ENCODE measurements at places on chromosomes 6 and 20.

DNA sequence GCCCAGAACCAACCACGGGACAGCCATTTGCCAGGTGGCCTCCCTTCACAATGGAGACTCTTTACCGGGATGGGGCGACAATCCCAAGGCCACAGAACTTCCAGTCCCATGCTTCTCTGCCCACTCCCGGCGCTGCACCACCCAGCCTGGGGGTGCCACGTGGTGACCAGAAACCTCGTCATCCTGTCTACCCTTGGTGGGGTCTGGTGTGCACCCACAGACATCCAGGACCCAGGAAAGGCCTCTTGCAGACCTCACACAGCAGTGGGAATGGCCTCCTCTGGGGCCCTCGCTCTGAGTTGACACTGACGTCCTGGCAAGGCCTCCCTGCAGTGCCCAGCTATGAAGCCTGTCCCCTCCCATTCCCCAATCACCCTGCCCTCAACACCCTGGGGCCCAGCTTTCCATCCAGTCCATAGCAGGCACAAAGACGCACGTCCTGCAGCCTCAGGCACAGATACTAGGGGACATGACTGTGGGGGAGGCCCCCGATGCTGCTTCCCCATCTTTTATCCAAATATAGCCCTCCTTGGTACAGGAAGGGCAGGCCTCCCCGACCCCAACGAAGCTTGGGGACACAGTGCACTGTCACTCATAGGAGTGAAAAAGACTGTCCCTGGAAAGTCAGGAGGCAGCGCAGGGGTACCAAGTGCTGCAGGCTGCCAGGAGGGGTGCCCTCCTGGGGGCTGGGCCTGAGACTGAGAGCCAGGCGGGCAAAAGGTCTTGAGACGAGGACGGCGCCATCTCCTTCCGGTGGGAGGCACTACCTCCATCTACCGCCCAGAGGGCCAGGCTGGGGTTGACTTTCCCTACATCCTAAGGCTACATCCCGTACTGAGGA lies 7.2 kb downstream of the CST7 start:
- DNase-seq, result no peak

- no peak for DNase-seq
Observed at GRCh38 chr6:139189665-139190064, 54.8 kb downstream of the HECA start.

- DNase-seq, result no peak
Observed at GRCh38 chr6:125927761-125928160, 28.8 kb upstream of the HINT3 start.

- no peak for DNase-seq
Observed at GRCh38 chr6:124479991-124480430, 482.2 kb upstream of the RNF217 start.

DNA sequence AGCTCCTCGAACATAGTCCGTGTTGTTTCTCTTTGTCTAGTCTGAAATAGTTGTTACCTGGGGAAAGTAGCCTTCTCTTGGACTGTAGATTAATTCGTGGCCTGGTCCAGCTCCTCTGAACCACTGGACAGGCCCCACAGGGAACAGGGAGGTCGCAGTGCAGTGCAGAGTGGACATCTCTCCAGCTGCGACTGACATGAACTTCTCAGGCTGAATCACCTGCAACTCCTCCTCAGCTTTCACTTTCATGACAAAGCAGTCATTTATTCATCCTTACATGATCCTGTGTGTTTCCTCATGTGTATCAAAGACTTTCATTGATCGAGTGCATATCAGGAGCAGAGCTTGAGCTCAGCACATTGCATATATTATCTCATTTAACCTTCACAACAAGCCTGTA lies 19.1 kb upstream of the SIRPG start:
- no peak for DNase-seq

DNA sequence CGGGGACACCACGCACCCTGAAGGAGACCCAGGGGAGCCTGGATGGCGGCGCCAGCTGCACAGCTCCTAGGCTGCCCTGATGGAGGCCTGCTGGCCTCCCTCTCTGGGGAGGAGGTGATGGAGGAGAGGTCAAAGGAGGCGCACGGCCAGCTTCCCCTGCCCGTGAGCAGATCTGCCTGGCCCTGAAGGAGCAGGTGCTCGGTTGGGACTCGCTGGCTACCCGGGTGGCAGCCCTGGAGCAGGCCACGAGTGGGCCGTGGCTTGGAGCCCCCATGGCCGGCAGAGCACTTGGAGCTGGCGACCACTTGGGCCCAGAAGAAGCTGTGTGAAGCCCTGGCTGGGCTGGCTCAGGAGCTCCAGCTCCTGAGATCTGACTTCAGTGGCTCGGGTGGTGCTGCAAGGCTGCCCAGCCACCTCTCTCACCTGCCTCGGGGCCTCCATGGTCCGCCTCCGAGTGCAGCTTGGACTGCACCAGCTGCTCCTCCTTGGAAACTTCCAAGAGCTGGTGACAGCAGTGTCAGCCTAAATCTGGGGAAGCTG lies 7.5 kb upstream of the RAET1E start:
- DNase-seq, result no peak

DNA sequence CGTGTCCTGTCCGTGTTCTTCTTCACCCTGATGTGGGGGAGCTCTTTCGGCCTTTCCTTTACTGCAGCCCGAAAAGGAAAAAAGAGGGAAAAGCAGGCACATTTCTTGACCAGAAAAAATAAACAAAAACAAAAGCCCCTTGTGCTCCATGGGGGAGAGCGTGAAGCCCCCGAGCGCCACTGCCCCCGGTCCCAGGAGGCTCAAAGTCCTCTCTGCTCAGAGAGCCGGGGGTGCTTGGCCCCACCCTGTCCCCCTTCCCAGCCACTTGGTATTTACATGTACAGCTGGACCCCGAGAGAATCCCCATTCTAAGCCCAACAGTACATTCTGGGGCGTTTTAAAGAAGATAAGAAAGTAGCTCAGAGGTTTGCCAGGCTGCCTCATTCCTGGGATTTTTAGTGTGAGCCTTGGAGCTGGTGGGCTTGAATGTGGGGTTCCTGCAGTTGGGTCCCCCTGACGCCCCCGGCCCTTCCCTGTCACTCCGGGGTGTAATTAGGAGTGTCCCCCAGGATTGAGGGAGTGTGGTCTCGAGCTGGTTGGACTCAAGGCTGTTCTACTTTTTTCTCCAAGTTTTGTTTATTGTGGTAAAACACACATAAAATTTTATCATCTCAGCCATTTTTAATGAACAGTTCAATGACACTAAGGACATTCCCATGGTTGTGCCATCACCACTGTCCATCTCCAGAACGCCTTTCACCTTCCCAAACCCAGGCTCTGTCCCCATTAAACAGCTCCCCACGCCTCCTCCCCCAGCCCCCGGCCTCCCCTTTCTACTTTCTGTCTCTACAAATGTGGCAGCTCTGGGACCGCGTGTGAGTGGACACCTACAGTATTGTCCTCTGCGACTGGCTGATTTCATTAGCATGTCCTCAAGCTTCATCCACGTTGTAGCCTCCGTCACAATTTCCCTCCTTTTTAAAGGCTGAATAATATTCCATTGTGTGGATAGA lies 55.7 kb upstream of the BHLHE23 start:
- no peak for DNase-seq

DNA sequence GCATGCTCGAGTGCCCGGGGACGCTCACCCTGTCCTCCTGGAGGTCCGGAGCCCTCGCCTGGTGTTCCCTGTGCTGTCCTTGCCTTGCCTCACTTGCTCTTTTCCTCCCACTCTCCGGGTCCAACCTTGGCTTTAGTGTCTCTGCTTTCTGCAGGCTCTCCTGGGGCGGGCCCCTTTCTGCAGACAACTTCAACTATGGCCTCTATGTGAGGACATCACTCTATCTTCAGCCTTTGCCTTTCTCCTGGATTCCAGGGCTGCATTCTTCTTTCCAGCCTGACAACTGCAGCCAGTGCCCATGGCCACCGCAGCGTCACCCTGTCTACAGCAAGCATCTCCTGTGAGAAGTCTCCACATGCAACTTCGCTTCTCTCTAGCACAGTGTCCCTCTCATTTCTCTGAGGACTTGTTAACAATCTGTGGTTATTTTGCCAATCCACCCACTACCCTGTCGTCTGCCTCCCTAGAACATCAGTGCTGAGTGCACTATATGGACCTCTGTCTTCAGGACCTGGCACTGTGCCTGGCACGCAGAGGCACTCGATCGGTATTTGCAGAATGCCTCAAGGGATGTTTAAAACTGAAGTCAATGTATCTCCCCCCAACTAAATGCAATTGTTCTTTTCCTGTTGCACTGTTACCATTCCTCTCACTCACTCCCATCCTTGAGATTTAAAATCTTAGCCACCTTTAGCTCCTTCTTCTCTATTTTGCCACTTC lies 35.9 kb downstream of the FOXC1 start:
- no peak for DNase-seq

DNA sequence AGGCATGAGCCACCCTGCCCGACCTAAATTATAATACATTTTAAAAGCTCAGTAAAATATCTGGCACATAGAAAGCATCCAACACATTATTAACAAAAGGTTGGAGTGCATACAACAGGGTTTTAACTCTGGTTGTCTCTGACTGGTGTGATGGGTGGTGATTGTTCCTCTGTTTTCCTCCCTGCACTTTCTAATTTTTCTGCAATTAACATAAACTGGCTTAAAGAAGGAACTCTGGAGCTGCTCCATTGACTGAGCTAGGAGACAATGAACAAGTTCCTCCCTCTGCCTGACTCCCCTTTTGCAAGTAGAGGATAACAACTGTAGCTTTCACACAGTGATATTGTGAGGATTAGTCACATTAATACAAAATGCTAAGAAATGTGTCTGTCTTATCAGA lies 48.5 kb upstream of the SIRPG start:
- no peak for DNase-seq

DNA sequence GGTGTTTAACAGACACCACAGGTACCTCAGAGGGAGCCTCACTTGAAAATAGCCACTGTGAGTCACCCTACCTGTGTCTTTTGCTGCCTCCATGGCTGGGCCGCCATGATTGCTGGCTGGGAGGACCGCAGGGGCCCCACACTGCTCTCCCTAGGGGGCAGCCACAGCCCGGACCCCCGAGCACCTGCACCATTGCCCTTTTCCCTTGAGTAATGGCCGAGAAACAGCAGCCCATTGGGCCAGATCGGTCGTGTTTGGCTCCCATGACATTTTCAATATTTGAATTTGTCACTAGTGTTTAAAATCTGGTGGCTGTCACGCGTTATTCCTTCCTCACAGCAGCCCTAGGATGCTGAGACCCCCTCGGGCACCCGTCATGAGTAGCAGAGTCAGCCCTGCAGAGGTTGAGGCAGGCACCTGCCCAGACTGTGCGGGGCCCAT lies 6.7 kb downstream of the ZBP1 start:
- DNase-seq, result no peak

- DNase-seq, result peak; percentile 9
Observed at GRCh38 chr6:96939007-96939805, 14.7 kb downstream of the KLHL32 start.

GRCh38 chr20:8952721-8953120 lies 116.2 kb upstream of the PLCB4 start:
- no peak for DNase-seq
